ENCODE measurements at places on chromosomes 5 and 9.

DNA sequence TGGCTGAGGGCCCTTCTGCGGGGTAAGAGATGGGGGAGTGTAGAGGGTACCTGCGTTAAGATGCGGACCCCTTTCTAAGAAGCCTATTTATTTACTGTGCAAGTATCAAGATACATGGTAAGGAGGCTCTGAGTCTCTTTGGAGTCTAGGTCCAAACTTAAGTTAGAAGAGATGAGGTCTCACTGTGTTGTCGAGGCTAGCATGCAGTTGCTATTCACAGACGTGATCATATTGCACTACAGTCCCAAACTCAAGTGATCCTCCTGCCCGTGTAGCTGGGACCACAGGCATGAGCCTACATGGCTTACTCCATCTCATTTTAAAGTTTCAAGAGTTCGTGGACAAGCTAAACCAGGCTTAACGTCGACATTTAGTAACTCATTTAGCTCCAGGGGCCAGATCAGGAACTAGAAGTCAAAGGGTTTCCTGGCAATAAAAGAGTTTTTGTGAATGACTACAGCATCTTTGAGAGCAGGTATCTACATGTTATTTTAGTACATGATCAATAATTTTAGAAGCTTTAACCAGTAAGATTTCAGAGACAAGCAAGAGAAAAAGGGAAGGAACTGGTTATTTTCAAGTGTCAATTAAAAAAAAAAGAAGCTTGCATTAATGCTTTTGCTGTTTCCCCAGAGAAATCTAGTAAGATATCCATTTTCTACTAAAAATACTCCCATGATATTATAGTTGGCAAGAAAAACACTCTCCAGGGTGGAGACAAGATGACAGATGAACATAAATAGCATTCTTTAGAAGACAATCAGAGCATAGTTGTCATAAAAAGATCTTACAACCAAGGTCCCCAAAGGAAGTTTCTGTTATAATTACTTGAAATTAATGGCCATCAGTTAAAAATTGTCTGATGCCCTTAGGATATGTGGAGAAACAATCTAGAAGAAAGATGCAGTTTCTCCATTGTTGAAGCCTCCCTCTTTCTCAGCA is 141.3 kb downstream of the SCAMP1 start:
- no peak for DNase-seq

GRCh38 chr5:125034331-125034730 is 287.9 kb upstream of the ZNF608 start:
- no peak for DNase-seq

- DNase-seq, result no peak
These were observed 1156.9 kb downstream of the CDH9 start for GRCh38 chr5:25881318-25882036.

- DNase-seq, result no peak
These were observed 245.8 kb upstream of the PCSK5 start for GRCh38 chr9:75644649-75645048.

DNA sequence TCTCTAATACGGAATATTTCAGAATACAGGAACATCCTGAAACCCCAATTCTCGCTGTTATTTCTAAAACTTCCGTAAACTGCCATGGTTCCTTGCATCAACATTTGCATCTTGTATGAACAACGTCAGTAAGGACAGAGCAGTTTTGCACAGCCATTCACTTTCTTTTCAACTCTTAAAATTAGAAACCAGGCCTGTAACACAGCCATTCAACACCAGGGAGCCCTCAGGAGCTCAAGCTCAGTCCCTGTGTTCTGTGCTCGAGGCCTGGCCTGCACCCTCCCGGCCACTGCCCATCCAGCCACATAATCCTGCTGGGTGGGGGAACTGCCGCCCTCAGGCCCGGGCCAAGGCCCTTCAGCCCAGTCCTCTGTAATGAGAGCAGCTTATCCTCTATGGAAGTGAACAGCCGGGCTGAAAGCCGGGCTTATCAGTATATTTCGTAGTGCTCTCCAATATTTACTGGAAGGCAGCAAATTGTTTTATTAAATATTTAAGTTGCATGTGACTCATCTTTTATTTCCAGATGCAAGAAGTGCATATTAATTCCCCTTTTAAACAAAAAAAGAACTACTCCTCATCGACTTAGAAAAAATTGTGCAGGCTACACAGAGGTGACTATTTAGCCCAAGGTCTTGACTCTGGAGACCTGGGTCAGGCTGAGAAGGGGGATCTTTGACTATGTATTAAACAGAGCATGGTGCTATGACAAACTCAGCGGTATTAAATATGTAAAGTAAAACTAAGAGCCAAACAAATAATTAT is 33.2 kb upstream of the SLC6A3 start:
- DNase-seq, result no peak

DNA sequence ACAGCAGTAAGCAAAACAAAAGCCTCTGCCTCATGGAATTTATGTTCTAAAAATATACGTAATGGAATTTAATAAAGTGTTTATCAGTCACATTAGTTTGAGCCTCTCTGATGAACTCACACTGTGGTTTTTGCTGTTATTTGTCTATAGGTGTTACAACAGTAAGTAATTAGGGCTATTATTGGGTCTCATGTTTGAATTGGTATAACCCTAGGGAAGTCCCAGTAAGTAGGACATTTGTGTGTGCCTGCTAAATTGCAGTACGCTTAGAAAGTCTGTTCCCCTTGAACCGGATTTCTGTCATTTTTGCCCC is 197.6 kb downstream of the NR3C1 start:
- no peak for DNase-seq

DNA sequence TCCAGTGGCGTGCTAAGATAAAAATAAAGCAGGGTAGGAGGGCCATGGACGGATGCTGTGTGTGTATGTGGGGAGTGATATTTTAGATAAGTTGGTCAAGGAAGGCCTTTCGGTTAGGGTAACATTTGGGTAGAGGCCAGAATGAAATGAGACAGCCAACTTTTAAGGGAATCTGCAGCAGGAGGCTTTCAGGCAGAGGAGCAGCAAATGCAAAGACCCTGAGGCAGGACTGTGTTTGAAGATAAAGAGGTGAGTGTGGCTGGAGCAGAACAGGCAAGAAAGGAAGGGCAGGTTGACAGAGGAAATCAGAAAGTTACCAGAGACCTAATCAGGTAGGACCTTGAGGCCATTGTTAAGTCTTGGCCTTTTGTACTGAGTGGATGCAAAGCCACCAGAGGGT is 106.2 kb downstream of the MAST4 start:
- no peak for DNase-seq

- DNase-seq, result no peak
These were observed 408.2 kb downstream of the PRR16 start for GRCh38 chr5:120872297-120872696.

GRCh38 chr5:10550222-10550995 is 13.5 kb upstream of the ANKRD33B start:
- DNase-seq, result no peak

DNA sequence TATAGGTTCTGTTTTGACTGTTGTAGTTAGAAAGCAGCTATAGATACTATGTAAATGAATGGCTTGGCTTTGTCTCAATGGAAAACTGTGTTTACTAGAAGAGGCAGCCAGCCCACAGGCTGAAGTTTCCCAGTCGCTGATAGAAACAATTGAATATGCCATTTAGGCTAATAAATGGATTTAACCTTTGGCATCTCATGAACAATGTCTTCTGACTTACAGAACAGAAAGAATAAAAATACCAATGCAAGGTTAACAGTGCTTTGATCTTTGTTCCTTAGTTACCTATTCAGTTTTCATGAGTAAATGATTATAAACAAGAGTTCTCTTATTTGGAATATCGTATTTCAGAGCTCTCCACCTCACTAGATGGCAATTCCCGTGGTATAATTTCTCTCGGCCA is 120.6 kb downstream of the PAM start:
- DNase-seq, result no peak

DNA sequence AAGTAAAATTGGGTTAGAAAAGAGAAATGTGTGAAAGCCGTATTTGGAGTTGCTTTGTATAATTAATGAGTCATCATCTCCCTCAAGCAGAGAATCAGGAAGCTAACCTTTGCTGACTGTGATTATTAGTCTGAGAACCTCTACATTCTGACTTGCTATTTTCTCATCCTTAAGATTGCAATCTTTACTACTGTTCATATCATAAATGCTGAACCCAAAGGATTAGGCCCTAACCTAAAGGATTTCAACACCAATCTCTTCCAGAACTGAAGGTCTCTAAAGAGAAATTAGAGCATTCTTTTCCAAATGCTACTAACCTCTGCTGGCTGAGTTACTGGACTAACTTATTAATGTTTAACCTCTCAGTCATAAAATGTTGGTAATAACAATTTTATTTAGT is 538.1 kb upstream of the MEF2C start:
- no peak for DNase-seq

- DNase-seq, result no peak
These were observed 16.5 kb upstream of the IRX4 start for GRCh38 chr5:1899201-1899600.

GRCh38 chr9:79633558-79633957 is 61.8 kb downstream of the TLE4 start:
- no peak for DNase-seq

DNA sequence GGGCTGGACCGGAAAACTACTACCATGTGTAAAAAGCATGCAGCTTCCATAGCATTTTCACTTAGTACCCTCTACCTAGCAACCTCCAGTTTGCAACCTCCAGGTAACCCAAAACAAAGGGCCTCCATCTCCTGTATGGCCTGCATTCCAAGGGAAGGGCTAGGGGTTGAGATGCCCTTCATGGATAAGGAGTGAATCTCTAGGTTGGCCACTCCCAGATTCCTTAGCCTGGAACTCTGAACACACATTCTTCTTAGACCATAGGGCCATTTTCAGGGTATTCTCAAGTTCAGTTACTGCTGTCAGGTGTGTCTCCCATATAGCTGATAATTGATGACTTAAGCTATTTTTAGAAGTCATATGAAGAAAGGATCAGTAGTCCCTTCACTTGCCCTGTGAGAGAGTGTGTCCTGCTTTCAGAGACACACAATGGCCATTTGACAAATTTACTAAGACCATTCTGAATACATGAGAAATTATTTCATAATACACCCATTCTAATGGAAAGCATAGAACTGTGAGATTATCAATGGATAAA is 22.5 kb downstream of the HSPB3 start:
- DNase-seq, result no peak

GRCh38 chr5:28808967-28809810 is 1770.8 kb upstream of the CDH9 start:
- DNase-seq, result no peak

DNA sequence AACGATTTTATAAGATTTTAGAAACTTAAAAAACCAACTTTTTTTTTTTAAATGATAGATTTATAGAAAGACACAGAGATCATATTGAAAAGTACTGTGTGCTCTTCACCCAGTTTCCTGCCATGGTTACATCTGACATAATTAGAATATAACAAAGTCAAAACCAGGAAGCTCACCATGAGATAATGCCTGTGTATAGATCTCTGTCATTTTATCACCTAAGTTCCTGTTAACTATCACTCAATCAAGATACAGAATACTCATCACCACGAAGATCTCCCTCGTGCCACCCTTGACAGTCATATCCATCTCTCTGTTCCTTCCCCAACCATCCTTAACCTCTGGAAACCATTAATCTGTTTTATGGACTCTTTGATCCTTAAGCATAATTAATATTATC is 39.1 kb downstream of the POC5 start:
- no peak for DNase-seq

DNA sequence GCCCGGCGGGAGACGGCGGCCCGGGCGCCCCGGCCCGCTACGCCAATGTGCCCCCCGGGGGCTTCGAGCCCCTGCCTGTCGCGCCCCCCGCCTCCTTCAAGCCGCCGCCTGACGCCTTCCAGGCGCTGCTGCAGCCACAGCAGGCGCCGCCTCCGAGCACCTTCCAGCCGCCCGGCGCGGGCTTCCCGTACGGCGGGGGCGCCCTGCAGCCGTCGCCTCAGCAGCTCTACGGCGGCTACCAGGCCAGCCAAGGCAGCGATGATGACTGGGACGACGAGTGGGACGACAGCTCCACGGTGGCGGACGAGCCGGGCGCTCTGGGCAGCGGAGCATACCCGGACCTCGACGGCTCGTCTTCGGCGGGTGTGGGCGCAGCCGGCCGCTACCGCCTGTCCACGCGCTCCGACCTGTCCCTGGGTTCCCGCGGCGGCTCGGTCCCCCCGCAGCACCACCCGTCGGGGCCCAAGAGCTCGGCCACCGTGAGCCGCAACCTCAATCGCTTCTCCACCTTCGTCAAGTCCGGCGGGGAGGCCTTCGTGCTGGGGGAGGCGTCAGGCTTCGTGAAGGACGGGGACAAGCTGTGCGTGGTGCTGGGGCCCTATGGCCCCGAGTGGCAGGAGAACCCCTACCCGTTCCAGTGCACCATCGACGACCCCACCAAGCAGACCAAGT is 723 bp downstream of the SNX18 start:
- DNase-seq, result no peak

All from smooth muscle cell of the brain vasculature (primary cell).